ENCODE measurements at places on chromosomes 4 and X.

DNA sequence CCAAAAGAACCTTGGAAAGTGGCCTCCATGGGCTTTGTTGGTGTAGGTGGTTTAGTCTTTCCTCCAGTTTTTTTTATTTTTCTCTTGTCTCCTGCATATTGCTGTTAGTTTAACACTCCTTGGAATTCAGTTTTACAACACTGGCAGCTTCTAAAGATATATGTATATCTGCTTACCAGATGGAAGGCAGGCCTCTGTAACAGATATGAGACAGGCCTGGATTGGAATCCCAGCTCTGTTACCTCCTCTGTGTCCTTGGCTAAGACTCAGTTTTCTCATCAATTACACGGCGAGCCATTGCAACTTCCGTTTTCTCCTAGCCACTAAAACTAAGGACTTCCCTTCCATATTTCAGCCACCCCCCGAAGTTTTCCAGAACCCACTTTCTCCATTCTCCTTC is 133.4 kb upstream of the SMAD1 start:
- no peak for DNase-seq

GRCh38 chr4:8188743-8189550 is 10.1 kb upstream of the SH3TC1 start:
- no peak for DNase-seq

DNA sequence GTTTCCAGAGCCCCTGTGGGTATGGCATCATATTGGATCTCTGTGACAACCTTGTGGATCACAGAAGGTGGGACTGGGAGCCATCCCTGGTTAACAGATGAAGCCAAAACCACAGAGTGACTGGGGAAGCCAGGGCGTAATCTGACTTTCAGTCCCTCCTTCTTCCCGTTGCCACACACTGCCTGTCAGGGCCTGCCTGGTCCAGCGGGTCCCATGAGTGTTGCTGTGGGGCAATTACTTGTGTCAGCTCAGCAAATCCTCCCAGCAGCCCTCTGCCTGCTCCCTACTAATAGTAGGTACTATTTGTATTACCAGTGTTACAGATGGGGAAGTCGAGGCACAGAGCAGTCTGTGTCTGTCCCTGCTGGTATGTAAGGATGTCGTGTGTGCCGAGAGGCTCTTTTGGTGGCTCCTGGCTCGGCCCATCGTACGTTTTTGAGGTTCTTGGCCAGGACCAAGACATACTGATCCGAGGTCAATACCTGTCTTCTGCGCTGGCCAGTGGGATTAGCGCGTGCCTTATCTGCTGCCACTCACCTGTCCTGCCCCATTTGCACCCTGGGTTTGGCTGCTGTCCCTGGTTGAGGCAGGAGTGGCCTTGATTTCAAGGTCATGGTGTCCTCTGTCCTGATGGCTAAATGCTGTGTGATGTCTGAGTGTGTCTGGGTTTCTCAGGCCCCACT is 5.7 kb downstream of the NSG1 start:
- no peak for DNase-seq

GRCh38 chr4:155207534-155208257 is 740 bp upstream of the NPY2R start:
- no peak for DNase-seq

DNA sequence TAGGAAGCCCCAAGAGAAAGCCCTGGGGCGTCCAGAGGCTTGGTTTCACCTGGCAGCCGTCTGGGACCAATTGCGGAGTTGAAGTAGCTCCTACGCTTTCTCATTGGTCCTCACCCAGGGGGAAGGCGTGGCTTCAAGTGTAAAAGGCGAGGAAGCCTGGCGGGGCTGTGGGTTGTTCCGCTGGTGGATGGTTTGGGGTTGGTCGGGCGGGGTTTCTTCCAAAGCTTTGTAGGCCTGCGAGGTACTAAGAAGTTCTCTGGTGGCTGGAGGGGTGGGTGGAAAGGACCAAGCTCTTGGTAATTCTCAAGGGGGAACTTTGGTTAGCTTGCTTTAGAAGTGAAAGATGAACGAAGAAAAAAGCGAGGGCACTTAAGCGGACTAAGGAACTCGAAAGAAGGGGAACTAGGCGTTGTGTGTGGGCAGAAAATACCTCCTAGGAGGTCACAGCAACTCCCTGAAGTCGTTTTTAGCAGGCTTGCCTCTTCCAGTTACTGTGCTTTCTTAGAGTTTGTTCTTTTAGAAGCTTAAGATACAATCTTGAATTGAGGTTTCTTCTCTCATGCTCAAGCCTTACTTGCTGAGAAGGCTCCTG is 36.6 kb downstream of the CCNG2 start:
- DNase-seq, result no peak

DNA sequence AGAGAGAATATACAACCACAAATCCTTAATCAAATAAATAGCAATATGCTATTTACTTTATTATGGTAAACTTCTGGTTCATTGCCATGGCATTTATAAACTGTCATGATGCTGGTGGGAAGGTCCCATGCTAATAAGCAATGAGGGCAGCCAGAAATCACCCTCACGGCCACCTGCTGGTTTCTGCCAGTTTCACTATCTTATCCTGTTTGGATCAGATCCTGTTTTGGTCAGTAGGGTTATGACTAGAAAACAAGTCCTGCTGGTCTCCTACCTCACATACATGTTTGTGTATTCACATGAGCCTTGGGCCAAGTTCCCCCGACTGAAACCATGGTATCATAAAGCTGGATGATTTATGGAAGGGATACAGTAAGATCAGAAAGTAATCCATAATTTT is 28.1 kb downstream of the XAGE5 start:
- DNase-seq, result no peak

DNA sequence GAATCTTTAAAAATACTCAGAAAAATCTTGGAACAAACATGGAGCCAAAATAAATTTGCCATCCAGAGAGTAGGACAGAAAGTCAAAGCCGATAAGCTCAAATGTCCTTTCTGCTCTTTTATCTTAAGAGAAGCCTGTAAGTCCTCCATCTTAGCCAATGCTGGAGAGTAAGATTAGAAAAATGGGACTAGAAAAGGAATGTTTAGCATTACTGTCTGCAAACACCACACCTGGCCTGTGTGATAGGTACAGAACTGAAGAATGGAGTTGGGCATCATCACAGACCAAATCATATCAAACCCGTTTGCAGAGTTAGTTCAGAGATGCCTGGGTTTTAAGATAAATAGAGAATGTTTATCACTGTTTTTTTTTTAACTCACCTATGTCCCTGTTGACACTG is 10.5 kb upstream of the SLC39A8 start:
- no peak for DNase-seq

GRCh38 chrX:153297376-153297775 is 24.2 kb downstream of the PNMA6F start:
- no peak for DNase-seq

GRCh38 chr4:65911720-65912119 is 241.4 kb upstream of the EPHA5 start:
- DNase-seq, result no peak

DNA sequence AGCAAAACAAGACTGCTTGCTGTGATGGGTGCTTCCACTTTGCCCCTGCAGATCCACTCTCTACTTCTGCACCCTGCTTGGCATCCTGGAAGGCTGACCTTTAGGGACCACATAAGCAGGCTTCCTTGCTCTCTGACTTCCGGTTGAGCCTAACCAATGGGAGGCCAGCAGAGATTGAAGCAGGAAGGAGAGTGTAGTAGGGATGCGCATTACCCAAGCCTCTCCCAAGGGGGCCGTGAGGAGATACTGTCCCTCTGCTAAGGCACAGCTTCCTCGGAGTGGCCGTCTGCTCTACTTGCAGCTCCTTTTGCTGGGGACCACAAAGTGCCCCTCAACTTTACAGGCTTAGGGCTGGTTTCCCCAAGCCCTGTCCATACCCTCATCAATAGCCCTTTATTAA is 624.3 kb upstream of the TENM3 start:
- DNase-seq, result no peak

- DNase-seq, result no peak
Measured at GRCh38 chrX:10109695-10110094, 47.1 kb upstream of the CLCN4 start.

DNA sequence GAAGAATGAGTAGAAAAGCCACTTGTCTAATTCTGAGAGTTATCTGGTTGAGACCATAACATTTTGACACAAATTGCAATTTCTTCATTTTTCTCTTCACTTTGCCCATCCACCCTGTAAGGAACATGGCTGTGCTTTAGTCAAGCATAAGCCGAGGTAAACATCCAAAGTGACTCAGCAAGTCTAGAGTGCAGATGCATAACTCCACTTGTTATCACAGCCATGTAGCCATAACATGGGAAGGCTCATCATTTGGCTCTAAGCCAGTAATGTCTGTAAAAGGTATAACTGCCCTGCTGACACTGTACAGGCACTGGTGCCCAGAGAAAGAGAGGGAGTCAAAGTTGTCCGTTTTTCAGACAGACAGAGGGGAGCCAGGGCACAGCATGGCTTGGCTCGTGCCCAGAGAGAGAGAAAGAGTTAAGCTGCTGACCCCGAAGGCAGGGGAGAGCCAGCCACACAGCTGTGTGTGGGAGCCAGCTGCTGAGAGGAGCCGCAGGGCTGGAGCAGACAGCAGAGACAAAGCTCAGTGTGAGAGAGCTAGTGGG is 76.9 kb upstream of the EXOC1L start:
- DNase-seq, result peak; percentile 43

GRCh38 chr4:177246641-177247584 is 62.8 kb upstream of the NEIL3 start:
- no peak for DNase-seq
